ENCODE measurements at places on chromosomes 16 and 17. TPM values are rescaled to one million over a fixed set of nuclear protein-coding genes. Genes with fewer than 3 reads are reported as not detected.
A peak's percentile ranks its signal among the peaks of the same experiment; 100 is the strongest.

DNA sequence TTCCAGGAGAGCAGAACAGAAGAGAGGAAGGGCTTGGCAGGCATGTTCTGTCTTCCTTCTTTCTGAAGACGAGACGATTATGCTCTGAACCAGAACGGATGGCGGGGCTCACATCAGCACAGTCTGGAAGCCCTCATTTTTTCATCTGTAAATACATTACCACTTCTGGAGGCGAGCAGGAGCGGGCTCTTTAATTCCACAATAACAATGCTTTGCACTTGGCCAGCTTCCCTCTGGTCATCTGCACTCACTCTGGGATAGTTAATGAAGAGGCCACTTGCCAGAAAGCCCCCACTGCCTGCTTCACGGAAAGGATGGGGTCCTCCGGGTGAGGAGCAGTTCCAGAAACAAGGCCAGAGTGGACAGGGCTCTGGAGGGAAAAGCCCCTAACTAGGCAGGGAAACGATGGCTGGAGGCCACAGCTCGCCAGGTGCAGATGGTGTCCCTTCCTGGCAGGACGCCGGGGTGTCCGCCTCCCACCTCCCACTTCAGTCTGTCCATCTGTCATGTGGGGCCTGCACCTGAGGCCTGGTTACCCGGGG lies 13.1 kb upstream of the BCAR1 start:
- no peak for DNase-seq

DNA sequence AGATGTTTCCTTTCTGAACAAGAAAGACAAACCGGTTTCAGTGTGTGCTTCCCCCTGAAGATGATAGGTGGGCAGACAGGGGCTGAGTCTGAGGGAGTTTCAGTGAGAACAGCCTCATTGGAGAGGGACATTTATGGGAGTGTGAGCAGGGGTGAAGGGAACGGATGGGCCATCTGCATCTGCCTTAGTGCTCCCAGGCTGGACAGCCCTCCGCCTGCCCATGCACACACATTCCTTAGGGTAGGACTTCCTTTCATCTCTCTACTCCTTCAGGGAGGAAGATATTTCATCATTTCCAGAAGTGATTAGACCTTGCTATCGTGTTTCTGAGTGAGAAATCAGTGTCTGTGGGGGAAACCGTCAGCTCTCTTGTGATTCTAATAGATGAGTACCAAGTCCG lies 3.8 kb downstream of the SHISA6 start:
- DNase-seq, result no peak

- DNase-seq, result no peak
Observed at GRCh38 chr17:55451203-55451641, 29.6 kb upstream of the MMD start.

GRCh38 chr17:68035131-68035522 lies 408 bp upstream of the KPNA2 start:
- peak; percentile 98 for DNase-seq

- peak; percentile 88 for DNase-seq
Observed at GRCh38 chr16:56637814-56638750, at the start of gene MT1A. Gene MT1A, plus strand, starts transcription at chr16:56638666. Its CDS starts 73 bp downstream, at chr16:56638739.

DNA sequence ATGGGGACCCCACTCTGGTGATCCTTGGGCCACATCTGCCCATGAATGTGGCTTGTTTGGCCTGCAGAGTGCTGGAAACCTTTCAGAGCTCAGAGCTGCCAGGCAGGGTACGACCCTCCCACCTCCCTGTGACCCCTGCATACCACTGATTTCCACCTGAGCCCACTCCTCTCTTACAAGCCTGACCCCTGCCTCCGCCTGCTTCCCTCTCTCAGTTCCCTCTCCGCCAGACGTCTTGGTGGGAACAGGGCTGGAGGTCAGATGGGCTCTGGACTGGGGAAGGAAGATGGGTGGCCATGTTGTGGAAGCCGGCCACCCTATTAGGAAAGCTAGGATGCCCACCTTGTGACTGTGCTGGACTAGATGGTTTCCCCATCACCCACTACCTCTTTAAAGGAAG lies 185.1 kb downstream of the KATNIP start:
- DNase-seq, result no peak

- no peak for DNase-seq
Observed at GRCh38 chr16:47983999-47984580, 171.7 kb downstream of the ABCC12 start.

GRCh38 chr16:31441956-31442355 lies 633 bp downstream of the ZNF843 start:
- DNase-seq, result no peak

DNA sequence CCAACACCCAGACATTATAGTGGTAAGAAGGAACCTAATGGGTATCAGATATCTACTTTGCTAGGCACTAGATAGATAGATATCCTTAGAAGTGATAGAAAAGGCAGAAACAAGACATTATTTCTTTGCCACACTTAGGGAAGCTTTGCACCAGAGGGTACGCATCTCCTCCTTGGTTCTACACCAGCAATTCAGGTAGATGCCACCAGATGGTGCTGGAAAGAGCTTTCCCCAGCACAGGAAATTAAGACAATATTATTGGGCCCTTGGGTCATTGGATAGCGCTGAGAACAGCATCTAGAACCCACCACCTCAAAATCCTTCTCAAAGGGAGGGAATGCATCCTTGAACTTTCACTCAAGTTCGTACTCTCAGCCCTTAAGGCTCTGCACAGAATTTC lies 173.8 kb upstream of the CCL2 start:
- DNase-seq, result peak; percentile 89

- DNase-seq, result no peak
Observed at GRCh38 chr17:13642188-13642587, 40.5 kb upstream of the HS3ST3A1 start.

DNA sequence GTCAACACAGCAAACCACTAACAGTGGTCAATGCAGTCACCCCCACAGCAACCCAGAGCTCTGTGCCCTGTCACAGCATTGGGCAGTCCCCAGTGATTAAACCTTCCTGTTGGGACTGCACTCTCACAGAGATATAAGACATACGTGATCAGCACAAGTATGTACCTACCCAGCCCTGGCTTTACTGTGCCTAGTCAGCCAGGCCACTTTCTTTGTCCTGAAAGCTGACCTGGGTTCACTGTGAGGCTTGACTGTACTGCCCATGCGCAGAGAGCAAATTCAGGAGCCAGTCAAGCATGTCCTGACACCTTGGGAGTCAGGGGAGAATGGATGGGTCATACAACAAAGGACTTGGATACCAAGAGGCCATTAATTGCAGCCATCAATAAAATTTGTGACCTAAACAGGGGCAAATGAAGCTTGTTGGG lies 10.9 kb upstream of the TMEM170A start:
- no peak for DNase-seq

GRCh38 chr16:27242868-27243590 lies 25.5 kb downstream of the NSMCE1 start:
- DNase-seq, result peak; percentile 53

DNA sequence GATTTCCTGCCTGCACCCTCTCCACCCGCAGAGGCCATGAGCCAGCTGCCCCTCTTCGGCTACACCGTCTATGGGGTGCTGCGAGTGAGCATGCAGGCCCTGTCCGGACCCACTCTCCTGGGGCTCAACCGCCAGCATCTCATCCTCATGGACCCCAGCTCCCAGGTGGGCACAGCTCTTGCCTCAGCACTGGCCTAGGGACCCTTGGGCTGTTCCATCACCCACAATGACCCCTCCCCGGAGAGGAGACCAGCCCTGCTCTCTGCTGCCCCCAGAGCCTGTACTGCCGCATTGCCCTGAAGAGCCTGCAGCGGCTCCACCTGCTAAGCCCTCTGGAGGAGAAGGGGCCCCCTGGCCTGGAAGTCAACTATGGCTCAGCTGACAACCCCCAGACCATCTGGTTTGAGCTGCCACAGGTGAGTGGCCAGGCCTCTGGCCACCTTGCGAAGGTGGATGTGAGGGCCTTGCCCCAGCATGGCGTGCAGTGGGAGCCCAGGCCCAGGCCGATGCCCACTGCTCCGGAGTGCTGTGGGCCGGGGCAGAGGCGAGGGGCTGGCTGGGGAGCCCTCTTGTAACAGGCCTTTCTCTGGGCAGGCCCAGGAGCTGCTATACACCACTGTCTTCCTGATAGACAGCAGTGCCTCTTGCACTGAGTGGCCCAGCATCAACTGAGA lies 7.3 kb upstream of the SMIM5 start:
- DNase-seq, result peak; percentile 95

GRCh38 chr16:14003074-14003570 lies 68.0 kb upstream of the MRTFB start:
- DNase-seq, result peak; percentile 86

GRCh38 chr16:13154799-13155198 lies 253.4 kb downstream of the SHISA9 start:
- no peak for DNase-seq

DNA sequence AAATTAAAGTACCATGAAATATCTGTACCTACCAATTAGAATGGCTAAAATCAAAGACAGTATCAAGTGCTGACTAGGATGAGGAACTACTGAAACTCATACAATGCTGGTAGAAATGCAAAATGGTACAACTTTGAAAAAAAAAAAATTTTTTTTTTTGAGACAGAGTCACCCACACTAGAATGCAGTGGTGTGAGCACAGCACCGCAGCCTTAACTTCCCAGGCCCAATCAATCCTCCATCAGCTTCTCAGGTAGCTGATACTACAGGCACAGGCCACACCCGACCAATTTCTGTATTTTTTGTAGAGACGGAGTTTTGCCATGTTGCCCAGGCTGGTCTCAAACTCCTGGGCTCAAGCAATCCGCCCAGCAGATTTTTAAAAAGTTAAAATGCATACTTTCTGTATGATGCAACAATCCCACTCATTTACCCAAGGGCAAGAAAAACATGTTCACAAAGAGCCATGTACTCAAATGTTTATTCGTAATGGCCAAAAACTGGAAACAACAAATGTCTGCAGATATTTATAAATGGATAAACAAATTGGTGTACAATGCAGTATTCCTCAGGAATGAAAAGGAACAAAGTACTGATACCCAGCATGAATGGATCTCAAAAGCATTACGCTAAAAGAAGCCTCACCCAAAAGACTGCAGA lies 8.7 kb downstream of the SMURF2 start:
- no peak for DNase-seq

GRCh38 chr17:57626520-57627210 lies 118.4 kb downstream of the CCDC182 start:
- no peak for DNase-seq

- no peak for DNase-seq
Observed at GRCh38 chr16:24734382-24734781, 4.9 kb downstream of the TNRC6A start.

DNA sequence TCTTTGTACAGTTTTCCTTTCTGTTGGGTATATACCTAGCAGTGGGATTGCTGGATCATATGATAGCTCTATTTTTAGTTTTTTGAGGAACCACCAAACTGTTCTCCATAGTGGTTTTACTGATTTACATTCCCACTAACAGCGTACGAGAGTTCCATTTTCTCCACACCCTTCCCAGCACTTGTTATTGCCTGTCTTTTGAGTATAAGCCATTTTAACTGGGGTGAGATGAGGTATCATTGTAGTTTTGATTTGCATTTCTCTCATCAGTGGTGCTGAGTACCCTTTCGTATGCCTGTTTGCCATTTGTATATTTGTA lies 887 bp upstream of the EVI2B start:
- DNase-seq, result no peak

DNA sequence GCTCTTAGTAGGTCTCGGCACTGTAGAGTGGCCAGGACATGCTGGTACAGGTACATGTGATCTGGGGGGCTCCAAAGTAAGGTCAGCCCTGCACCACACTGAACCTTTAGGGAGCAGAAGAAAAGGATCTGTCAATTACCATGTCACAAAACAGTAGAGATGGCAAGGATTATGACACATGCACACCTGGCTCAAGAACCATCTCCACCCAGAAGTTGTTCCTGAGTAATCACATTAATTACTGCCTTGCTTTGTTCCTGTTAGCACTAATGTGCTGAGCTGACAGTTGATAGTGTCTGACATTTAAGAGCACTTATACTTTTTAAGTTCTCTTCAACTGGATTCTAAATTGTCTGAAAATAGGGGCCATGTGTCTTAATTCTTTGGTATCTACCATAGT lies 9.5 kb downstream of the BLTP2 start:
- no peak for DNase-seq

DNA sequence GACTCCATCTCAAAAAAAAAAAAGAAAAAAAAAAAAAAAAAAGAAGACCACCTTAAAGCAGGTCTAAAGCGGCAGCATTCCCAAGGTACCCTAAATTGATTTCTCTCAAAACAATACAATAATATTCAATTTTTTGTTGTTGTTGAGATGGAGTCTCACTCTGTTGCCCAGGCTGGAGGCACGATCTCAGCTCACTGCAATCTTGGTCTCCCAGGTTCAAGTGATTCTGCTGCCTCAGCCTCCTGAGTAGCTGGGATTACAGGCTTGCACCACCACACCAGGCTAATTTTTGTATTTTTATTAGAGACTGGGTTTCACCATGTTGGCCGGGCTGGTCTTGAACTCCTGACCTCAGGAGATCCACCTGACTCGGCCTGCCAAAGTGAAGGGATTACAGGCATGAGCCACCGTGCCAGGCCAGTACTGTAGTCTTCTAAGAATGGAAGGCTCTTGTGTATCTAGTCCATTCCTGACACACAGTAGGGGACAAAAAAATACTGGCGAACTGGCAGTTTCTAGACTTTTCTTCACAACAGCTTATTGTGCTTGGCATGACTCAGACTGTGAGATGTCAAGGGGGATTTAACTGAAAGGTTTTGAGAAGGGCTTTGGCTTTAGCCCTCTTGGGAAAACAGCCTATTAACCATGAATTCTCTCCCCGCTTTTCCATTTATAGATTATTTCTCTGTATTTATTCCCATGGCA lies 17.3 kb downstream of the CDR2 start:
- no peak for DNase-seq

GRCh38 chr17:48543107-48543853 lies 1.6 kb downstream of the HOXB2 start:
- DNase-seq, result peak; percentile 93

DNA sequence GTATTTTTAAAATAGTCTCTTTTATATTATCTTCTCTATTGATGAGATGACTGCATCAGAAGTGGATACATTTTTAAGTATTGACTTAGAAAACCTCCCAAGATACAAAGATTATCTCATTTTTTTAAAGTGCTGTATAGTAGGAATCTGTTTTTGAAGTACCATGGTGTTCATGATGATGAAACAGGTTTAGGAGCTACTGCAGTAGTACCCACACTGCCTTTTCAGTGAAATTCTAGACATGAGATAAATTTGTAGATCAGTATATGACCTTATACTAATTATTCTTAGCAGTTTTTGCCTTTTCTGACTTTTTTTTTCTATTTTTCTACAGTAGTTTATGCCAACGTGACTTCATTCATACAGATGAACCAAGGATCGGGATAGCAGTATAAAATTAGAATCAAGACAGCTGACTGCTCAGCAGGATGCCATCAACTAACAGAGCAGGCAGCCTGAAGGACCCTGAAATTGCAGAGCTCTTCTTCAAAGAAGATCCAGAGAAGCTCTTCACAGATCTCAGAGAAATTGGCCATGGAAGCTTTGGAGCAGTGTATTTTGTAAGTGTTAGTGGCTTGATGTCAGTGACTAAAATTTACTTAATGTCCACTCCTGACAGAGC lies 61.1 kb downstream of the TAOK1 start:
- no peak for DNase-seq

Gene ASGR2
- total RNA-seq, result 0.44 TPM

Gene MYLK3
- total RNA-seq, result 2.4 TPM

Gene STX1B
- total RNA-seq, result 3.2 TPM

Gene CSHL1
- total RNA-seq, result not detected

Gene MARCHF10
- total RNA-seq, result 0.87 TPM

Gene ZKSCAN2
- 11.7 TPM for total RNA-seq

Gene ZNF385C
- 1.4 TPM for total RNA-seq

Gene RPH3AL
- total RNA-seq, result 14.7 TPM

Gene WFDC1
- total RNA-seq, result not detected

Gene ACBD4
- total RNA-seq, result 19.5 TPM

Gene MYH1
- not detected for total RNA-seq

Gene SAMD14
- total RNA-seq, result 23.2 TPM

Gene CMTM3
- 44.2 TPM for total RNA-seq

Gene NXPH3
- total RNA-seq, result 5.9 TPM

Gene KRTAP9-4
- not detected for total RNA-seq

Data from endodermal cell (in vitro differentiated cells).